ENCODE measurements at places on chromosomes 4 and X. TPM values are rescaled to one million over a fixed set of nuclear protein-coding genes. Genes with fewer than 3 reads are reported as not detected.
A peak's percentile ranks its signal among the peaks of the same experiment; 100 is the strongest.

The ADH1C gene
- not detected for total RNA-seq

- no peak overlapping the region for H3K27ac ChIP-seq
- DNase-seq = no peak
- H3K27me3 ChIP-seq = no peaks in the 10 kb centered on the region
These were observed 1286.9 kb downstream of the ADGRL3 start for GRCh38 chr4:62487016-62487415.

DNA sequence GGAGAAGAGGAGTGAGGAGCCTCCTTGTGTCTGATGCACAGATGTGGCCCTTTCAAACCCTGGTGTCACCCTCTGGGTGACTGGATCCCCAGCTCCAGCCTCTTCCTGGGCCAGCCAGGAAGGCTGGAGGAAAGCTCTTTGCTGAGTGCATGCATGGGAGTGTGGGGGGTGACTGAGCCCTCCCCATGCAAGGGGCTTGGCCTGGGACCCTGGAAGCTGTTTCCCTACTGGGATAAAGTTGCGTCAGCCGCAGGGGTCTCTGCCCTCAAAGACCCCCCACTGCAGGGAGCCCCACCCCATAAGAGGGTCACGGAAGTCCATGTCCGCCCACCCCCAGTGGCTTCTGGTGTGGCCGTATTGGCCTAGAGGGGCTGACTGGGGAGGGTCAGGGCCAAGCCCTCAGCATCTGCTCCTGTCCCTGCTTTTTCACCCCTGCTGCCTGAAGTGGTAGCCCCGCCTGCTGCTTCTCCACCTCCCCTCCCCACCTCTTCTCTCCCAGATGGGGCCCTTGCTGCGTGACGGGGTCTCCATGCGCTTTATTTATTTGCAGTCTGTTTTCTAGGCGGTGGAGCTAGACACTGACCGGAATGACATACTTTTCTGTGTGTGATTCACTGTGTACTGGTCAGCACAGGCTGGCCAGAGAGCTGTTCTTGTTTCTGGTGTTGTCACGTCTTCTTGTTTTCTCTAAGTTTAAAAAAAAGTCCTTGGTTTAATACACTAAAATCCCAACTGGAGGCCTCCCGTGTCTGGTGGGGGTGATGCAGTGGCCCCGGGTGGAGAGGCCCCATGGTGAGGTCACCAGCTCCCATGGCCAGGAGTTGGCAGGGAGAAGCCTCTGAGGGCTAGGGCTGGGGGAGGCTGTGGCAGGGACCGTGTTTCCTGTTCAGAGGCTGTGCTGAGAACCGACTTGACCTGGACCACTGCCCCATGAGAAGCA, 3.6 kb downstream of the SMIM10L2A start:
- peaks cover 3% of the 10 kb centered on the region for H3K4me1 ChIP-seq
- H3K36me3 ChIP-seq = peaks cover 1% of the 10 kb centered on the region
- no peak for DNase-seq
- H3K27me3 ChIP-seq = peaks cover 6% of the 10 kb centered on the region
- H3K4me3 ChIP-seq = no peak overlapping the region

DNA sequence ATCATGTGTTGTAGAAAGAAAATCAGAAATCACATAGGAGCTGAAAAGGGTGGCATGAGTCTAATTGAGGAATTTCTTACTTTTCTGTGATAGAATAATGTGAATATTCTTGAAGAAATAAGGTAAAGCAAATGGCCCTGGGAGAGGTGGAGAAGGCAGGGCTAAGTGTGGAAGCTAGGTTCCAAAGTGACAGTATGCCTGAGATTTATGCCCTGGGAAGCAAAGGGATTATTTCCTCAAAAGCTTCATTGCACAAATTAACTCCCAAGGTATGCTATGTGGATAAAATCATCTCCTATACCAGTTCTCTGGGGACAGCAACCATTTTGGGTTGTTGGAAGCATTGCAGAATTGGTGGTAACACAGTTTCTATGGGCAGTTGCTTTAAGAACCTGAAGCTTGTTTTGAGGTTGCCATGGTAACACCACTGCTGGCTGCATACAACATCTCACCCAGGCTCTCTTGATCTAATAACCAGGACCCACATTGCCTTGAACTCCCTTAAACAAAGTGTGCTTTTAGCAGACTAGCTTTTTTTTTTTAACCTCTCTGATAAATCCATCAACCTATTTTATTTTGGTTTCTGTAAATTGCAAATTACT, 21.0 kb downstream of the MAOA start:
- DNase-seq = no peak
- no peak overlapping the region for H3K4me3 ChIP-seq
- no peak overlapping the region for H3K27ac ChIP-seq
- no peaks in the 10 kb centered on the region for H3K27me3 ChIP-seq
- H3K36me3 ChIP-seq = no peaks in the 10 kb centered on the region

GRCh38 chr4:123553279-123553678, 156.7 kb downstream of the SPRY1 start:
- peaks cover 8% of the 10 kb centered on the region for H3K4me1 ChIP-seq
- no peaks in the 10 kb centered on the region for H3K27me3 ChIP-seq
- H3K4me3 ChIP-seq = no peak overlapping the region
- DNase-seq = no peak
- no peak overlapping the region for H3K27ac ChIP-seq

DNA sequence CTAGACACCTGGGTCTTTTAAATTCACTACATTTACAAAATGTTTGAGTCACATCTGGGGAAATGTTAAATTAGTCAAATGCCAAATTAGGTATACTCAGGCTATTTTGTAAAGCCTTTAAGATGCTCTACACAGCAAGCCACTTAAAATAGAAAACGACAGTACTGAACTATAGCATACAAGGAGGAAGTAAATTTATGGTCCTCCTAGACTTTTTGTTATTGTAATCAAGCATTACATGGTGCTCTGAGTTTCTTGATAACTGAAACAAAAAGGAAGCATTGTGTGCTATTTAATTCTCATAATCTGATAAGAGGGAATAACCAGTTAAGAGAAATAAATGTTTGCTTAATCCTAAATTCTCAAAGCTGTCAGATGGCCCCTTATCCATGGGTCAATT, 46.2 kb downstream of the SLC9A7 start:
- H3K27ac ChIP-seq = no peak overlapping the region
- H3K36me3 ChIP-seq = peaks cover 11% of the 10 kb centered on the region
- no peak for DNase-seq

GRCh38 chr4:179123084-179123483, 1680.8 kb upstream of the AGA start:
- H3K4me1 ChIP-seq = no peaks in the 10 kb centered on the region
- H3K4me3 ChIP-seq = no peak overlapping the region
- no peaks in the 10 kb centered on the region for H3K27me3 ChIP-seq
- H3K36me3 ChIP-seq = no peaks in the 10 kb centered on the region
- no peak for DNase-seq

The CXCL11 gene
- not detected for total RNA-seq

The ZNF185 gene
- 1.6 TPM for total RNA-seq

The RBM47 gene
- total RNA-seq = 0.13 TPM

DNA sequence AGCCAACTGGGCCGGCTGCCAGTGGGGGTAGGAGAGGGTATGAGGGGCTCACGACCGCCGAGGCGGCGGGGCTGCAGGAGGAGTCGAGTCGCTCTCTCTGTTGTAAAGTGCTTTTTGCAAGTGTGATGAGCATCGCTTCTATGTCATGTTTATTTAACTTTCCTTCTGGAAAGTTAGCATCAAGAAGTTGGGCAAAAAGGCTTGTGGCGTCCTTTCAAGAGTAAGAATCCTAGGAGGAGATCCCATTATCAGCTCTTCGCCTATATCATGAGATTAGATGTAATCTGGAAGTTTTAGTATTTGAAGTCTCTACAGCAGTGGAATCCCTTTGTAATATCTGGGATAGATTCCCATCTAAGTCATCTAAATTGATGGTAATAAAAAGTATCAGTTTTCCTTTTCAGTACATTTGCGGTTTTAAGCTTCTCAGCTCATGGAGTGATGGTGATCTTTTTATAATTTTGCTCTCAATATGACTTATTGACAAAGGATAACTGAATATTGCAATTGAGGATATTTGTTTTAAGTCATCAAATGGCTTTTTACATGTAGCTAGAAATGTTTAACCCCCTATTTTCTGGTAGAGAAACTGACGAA, 1.7 kb downstream of the GALNT7 start:
- DNase-seq = no peak
- no peaks in the 10 kb centered on the region for H3K36me3 ChIP-seq
- H3K27me3 ChIP-seq = no peaks in the 10 kb centered on the region
- H3K4me3 ChIP-seq = peak overlapping the region; percentile 81
- H3K4me1 ChIP-seq = peaks cover 66% of the 10 kb centered on the region

DNA sequence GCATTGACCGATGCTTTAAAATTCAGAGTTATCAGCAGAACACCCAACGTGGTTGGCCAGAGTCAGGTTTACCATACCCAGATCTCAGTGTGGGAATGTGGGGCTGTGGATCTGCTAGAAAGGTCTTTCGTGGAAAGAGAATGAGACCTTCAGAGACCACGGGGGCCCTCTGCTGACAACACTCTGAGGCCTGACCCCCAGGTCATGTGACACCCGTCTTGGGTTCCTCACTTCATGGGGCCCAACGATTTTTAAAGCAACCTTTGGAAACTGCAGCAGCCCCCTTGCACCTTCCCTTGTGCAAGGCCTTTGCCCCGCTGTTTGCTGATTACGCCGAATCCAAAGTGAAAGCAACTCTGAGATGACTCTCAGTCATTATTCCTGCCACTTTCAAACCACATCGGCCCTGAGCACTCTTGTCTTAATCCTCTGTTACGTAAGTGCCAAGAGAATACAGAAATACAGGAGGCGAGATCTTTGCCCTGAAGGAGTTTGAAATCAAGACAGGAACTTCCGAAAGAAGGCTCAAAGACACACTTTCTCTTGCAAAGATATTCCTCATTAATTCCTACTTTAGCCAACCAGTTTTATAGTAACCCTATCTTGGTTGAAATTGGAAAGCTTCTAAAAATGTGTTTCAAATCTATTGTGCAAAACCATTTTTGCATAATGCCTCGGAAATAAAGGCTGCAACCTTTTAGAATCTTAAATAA, 88.3 kb downstream of the EVC2 start:
- no peaks in the 10 kb centered on the region for H3K27me3 ChIP-seq
- H3K4me1 ChIP-seq = no peaks in the 10 kb centered on the region
- no peak overlapping the region for H3K4me3 ChIP-seq
- H3K27ac ChIP-seq = no peak overlapping the region

DNA sequence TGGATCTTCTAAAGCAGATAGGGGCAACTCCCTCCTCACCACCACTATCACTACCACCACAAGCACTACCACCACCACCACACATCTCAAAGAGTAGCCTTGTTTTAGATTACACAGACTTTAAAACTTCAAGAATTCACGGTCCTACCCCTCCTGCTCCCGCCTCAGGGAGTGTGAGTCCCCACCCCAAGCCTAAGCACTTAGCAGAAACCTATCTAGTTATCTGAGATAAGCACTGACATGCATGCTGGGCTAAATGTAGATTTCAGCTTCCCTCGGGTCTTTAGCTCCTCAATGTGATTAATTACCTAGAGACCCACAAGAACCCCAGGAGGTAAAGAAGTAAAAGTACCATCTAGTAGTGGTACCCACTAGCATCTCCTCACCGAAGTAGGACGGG, 775 bp downstream of the AMOT start:
- H3K4me1 ChIP-seq = peaks cover 5% of the 10 kb centered on the region
- H3K36me3 ChIP-seq = no peaks in the 10 kb centered on the region
- H3K27ac ChIP-seq = no peak overlapping the region

GRCh38 chrX:40844471-40844870, 109.1 kb upstream of the MED14 start:
- no peak for DNase-seq
- no peaks in the 10 kb centered on the region for H3K4me1 ChIP-seq
- H3K27ac ChIP-seq = no peak overlapping the region
- H3K4me3 ChIP-seq = no peak overlapping the region
- no peaks in the 10 kb centered on the region for H3K27me3 ChIP-seq

The TMSB15B gene
- 7.2 TPM for total RNA-seq

The TREX2 gene
- 1.4 TPM for total RNA-seq

DNA sequence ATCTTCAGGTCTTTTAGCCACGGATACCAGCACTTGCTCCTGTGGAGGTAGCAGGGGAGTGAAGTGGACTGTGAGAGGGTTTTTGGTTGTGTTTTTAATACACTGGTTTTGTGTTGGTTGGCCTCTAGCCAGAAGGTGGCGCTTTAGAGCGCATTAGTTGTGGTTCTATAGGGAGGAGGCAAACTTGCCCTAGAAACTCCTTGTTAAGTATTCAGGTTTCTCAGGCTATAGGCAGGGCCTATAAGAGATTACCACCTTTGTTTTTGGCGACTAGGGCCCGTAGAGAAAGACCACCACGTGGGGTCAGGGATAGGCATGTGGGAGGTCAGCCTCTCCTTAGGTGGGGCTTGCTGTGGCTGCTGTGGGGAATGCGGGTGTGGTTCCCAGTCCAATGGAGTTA, 221.6 kb upstream of the SPANXN4 start:
- no peaks in the 10 kb centered on the region for H3K27me3 ChIP-seq
- H3K36me3 ChIP-seq = no peaks in the 10 kb centered on the region
- H3K4me3 ChIP-seq = no peak overlapping the region
- no peak overlapping the region for H3K27ac ChIP-seq
- no peak for DNase-seq

DNA sequence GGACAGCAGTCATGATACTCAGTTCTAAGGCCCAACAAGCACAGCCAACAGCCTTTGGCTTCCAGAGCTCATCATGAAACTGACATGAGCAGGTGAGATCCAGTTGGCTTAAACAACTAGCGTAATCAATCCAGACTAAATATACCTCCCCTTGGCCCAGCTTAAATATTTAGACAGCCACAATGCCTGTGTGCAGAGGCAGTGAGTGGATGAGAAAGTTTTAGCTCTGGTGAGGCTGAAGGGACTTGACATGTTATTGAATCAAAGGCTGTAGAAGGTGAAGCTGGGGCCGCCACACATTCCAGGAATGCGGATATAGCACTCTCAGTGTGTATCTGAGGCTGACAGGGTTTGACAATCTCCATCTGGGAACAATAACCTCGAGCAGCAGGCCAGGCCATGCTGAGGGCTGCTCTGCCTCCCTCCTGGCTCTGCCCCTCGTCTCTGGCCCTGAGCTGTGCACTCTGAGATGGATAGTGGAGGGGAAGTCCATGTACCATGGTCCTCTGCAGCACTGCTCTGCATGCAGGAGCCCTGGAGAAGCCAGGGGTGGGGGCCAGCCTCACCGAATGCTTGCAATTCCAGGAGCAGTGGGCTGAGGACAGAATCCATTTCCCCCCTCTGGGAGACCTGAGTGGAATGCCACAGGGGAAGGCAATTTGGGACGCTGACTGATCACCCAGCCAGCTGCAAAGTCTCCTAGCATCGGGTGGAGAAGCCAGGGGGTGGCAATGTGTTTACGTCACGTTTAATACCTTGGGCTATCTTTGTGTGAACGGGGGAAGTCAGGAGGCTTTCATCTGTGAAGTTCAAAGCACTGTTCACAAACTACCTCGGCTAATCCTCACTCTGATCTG, 37.3 kb upstream of the RASL11B start:
- H3K4me1 ChIP-seq = peaks cover 33% of the 10 kb centered on the region
- H3K27ac ChIP-seq = no peak overlapping the region
- no peak overlapping the region for H3K4me3 ChIP-seq
- no peaks in the 10 kb centered on the region for H3K27me3 ChIP-seq
- no peaks in the 10 kb centered on the region for H3K36me3 ChIP-seq

The GPRASP1 gene
- 3.0 TPM for total RNA-seq

All from activated CD8-positive, alpha-beta T cell treated with anti-CD3 and anti-CD28 coated beads for 36 hours (primary cell).